ENCODE measurements at places on chromosomes 6 and 20. TPM values are rescaled to one million over a fixed set of nuclear protein-coding genes. Genes with fewer than 3 reads are reported as not detected.

DNA sequence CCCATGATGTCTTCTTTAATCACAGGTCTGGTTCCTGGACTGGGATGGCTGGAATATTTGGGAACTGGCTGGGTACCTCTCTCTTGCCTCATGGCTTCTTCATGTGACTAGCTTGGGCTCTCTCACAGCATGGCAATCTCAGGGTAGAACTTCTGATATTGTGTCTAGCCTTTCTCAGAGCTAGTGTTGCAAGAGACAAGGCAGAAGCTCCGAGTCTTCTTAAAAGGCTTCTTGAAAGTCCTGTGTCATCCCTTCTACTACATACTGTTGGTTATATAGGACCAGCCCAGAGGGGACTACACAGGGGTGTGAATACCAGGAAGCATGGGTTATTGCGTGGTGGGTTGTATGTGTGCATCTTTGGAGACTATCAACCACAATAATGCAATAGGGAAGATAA, 23.3 kb downstream of the BCAS1 start:
- DNase-seq, result no peak

DNA sequence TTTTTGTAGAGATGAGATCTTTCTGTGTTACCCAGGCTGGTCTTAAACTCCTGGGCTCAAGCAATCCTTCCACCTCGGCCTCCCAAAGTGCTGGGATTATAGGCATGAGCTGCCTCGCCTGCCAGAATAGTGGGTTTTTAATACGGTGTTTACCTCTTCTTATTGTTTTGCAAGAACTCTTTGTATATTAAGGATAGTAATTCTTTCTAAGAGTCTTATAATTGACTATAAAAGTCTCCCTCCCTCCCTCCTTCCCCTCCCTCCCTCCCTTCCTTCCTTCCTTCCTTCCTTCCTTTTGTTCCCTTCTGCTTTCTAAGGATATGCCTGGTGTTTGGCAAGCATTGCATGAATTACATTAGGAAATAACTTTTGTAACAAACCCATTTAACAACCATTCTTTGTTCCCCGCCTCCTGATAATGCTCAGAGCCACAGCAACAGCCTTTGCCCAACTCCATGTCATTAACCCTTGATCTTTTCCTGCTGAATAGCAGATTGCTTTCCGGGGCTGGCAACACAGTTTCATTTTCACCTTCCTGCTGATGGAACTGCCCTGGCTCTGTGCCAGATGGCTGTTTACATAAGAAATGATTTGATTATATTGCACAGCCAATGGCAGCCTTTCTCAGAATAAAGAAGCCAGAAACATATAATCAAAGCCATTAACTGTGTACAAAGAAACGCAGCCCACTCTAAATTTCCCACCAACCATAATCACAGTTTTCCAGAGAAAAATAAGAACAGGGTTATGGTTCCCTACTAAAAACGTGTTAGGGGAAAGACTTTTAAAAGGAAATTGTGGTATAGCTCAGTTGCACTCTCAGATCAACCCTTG, 143.7 kb upstream of the PTPN1 start:
- DNase-seq, result no peak

SEMG1 gene
- not detected for total RNA-seq

- no peak for DNase-seq
Measured at GRCh38 chr6:95084867-95085266, 492.5 kb upstream of the MANEA start.

DNA sequence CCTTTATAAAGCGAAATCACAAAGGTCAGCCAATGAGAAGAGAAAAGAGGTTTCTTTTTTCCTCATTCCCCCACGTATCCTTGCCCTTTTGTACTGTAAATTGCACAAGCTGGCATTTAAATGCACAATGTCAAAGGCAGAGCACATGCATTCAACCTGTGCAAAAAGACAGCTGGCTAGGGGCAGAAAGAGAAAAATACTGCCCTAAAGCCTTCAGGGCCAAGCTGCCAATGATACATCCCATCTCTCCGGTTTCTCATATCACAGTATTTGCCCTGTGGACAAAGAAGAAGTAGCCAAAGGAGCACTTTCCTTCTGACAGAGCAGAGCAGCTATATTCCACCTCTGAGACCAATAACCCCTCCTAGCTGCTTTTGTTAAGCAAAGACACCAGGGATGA, 219.2 kb downstream of the TRDN start:
- no peak for DNase-seq

- DNase-seq, result no peak
Measured at GRCh38 chr6:46974786-46975185, 53.0 kb upstream of the ADGRF5 start.

GRCh38 chr6:82921258-82921657, 144.4 kb downstream of the UBE3D start:
- DNase-seq, result no peak

DNA sequence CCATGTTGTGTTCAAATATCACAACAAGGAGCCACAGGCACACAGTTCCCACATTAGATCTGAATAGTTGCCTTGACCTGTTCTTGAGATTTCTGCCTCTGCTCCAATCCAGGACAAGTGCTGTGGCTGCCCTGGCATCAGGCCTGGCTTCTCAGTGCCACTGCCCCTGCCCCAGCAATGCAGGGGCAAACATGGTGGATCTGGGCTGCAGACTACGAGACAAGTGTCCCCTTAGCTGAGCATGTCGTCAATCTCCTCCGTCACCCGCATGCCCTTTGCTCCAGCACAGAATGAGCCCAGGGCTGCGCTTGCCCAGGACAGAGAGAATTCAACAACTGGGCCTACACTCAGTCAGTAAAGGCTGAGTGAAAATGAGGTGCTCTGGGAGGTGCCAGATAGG, 201.6 kb downstream of the SYNDIG1 start:
- DNase-seq, result no peak

DNA sequence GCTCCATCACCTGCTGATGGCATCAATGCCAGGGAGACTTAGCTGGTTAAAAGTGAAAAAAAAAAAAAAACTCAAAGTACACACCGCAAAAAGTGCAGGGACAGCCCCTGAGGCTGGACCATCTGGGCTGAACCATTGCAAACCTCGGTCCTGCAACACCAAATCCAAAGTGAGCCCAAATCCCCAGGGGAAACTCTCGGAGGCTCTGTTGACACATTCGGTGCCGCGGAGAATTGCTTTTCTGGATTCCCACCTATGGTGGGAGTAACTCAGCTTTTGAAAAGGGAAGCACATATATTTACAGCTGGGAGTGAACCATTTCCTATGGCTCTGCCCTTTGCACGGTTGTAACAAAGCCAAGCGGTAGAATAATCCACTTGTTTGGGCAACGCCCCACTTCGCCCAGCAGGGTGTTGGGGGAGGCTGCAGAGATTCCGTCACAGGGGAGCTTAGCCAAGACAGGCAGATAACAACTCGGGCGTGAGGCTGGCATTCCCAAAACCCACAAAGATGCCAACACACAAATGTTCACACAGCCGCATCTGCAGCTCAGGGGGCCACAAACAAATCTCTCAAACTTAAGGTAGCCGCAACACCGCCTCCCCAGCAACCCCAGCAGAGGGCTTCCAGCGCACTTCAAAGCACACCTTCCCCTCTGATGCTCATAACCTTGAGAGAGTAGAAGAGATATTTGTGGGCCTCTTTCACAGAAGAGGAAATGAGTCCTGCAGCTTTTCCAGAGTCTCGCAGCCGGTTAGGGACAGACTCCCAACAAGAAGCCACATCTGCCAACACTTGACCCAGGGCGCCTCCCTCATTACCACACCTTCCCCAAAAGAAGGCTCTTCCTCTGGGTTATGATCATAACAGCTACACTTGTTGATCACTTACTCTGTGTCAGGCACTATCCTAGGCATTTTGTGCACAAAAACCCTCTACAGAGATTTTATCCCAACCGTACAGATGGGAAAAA, 11.4 kb downstream of the ZC3H12D start:
- peak; percentile 20 for DNase-seq

DNA sequence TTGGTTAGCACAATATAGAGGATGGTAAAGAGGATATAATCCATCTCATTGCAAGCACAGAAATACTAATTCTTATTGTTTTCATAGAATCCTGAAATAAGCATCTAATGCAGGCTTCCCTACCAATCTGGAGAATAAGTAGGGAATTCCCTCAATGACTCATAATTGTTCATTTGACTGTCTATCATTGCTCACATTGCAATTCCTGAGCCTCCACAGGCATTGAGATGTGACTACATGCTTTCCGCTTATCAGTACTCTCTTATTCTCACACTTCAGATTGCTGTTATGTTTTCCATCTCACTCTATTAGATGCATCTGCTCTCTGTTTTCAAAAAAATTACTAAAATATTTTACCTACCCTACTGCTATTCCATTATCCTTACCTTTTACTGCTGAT, 216.2 kb upstream of the PRSS16 start:
- peak; percentile 12 for DNase-seq

- no peak for DNase-seq
Measured at GRCh38 chr6:166905013-166905412, 51.3 kb downstream of the RNASET2 start.

DNA sequence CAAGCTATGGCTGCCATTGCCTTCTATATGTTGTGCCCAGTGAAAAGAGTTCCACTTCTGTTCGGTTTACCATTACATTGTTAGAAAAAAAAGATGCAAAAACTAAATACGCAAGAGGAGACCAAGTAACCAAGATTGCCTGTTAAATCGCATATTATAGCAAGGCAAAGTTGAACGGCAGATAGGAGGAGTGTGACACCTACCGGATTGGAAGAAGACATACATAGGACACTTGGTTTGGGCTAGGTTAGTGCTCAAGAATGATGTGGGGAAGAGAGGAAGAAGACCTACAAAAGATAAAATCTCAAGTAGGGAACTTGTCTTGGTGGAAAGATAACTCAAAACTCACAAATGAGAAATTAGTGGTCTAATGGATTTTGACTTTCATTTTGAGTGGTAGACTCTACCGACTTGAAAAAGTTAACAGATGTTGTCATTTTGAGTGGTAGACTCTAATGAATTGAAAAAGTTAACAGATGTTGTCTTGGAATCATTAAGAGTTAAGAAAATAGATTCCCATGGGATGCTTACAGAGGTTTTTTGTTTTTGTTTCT, 95.5 kb downstream of the F13A1 start:
- no peak for DNase-seq

DNA sequence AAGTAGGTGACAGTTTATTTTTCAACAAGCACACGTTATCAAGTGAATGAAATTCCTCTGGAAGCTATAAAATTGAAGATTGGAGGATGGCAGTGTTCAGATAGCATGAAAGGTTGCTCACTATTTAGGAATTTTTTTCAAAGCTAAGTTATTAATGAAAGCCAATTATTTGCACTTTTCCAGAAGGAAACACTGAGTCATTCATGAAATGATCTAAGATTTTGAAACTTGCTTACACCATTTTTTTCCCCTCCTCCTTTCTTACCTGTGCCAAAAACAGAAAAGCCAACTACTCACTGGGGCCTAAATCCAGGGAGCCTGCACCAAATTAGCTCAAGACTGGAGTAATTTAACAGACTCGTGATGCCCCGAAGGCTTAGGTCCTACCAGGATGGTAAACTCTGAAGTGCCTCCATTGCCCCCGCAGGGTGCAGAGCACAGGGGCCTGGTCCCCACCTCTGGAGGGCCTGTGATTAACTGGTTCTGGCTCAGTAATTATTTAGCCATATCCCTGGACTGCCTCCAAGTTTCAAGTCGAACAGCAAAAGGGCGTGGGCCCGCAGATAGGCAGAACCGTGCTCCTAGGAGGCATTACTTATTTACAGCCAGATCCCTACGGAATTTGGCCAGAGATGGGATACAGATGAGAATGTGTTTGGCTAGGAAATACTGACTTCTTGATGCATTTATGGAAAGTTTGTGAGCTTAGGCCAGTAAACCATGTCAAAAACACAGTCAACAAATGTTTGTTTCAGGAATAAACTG, 28.0 kb upstream of the ZNF217 start:
- no peak for DNase-seq

- no peak for DNase-seq
Measured at GRCh38 chr6:44105146-44105545, 22.1 kb downstream of the MRPL14 start.

- no peak for DNase-seq
Measured at GRCh38 chr20:48921883-48922820, 641 bp downstream of the ARFGEF2 start.

- no peak for DNase-seq
Measured at GRCh38 chr6:69623357-69623756, 173.5 kb downstream of the LMBRD1 start.

DNA sequence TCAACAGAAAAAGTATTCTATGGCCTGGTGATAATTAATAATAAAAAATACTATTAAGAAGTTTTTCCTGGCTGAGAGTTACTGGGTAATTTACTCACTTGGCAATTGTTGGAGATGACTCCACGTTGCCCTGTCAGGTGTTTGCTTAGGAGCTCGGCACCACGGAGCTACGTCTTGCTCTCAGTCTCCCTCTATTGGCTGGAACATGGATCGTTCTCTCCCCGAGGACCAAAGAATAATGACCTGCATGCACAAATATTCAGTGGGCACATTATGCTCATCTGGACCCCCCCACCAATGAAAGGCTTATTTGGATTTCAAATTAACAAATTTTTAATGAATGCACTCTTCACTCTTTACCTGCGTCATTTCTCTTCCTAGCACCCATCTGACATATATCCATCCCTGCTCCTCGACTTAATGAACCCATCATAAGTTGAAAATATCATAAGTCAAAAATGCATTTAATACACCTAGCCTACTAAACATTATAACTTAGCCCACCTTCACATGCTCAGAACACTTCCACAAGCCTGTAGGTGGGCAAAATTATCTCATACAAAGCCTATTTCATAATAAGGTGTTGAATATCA, 71.0 kb upstream of the CD83 start:
- peak; percentile 68 for DNase-seq

GRCh38 chr6:77455271-77455670, 8.0 kb downstream of the HTR1B start:
- no peak for DNase-seq

DNA sequence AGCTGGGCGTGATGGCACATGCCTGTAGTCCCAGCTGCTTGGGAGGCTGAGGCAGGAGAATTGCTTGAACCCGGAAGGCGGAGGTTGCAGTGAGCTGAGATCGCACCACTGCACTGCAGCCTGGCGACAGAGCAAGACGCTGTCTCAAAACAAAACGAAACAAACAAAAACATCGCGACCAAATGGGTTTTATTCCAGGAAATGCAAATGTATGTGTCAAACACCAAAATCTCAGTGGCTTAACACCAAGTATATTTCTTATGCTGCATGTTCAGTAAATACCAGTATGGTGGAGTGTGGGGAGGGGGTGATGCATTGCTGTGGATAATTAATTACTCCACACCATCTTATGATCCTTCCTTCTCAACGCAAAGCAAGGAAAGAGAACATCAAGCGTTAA, 28.1 kb downstream of the ACTR5 start:
- DNase-seq, result no peak

ABHD16B gene
- total RNA-seq, result not detected

SLC17A3 gene
- not detected for total RNA-seq

FRS3 gene
- 24.7 TPM for total RNA-seq

EDN1 gene
- total RNA-seq, result 0.32 TPM

BMP5 gene
- 112 TPM for total RNA-seq

DNA sequence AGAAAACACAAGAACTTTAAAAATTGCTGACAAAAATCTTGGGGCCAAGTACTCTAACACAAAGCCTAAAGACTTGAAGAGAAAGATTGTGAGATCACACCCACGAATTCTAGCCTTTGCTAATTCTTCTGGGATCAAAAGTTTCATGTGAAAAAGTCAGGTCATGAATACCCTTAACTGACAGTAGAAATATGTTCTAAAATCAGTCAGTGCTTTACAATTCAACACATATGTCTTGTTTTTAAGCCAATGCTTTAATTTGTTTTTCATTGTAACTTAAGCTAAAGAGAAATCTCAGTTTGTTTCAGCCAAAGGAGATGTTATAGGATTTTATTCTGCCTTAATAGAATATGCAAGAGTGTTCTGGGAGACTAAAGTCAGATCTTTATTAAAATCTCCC, 78.2 kb upstream of the PLEKHG1 start:
- DNase-seq, result no peak

TNFRSF6B gene
- 10.3 TPM for total RNA-seq

GRCh38 chr20:23254505-23254904, 96.1 kb upstream of the NXT1 start:
- no peak for DNase-seq

DEFB114 gene
- total RNA-seq, result not detected
